ENCODE measurements at places on chromosomes 4 and X.

DNA sequence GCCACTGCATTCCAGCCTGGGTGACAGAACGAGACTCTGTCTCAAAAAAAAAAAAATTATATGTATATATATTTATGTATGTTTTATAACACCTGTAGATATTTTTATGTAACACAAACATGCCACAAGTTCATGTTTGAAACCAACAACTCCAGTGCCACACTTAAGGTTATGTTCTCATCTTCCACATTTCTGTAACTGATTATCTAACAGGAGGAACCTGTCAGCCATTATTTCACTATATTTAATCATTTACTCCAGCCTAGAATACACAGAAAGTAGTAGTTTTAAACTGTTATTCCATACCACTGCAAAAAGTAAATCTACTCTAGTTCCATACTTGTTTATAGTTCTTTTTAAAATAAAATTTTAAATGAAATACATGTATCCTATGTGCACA is 32.3 kb downstream of the MCUB start:
- DNase-seq, result no peak

DNA sequence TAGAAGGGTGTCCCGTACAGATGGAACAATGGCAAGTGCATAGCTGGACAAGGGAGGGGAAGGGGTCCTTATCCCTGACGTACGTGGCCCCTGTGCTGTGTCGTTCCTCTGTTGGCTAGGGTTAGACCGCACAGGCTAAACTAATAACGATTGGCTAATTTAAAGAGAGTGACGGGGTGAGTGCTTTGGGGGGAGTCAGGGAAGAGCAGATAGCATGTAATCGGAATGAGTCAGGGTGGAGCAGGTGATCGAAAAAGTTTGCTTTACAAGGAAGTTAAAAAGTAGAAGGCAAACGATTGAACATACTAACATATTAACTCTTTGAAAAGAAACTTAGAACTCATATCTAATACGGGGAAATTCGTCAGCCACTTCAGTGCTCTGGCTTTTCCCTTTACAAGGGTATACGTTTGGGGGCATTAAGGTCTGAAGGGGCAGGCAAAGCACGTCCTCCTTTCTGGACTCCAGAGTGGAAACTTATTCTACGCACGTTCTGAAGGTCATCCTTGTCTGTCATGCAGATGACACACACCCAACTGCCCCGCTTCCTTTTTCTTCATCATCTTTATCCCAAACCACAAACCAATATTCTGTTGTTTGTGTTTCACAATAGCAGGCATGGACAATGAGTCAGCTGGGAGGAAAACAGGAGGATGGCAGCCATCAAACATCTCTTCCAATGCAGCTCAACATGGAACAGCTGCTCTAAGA is 10.2 kb upstream of the CRLF2 start:
- DNase-seq, result no peak

- no peak for DNase-seq
Observed at GRCh38 chr4:129282293-129282692, 186.3 kb downstream of the C4orf33 start.

DNA sequence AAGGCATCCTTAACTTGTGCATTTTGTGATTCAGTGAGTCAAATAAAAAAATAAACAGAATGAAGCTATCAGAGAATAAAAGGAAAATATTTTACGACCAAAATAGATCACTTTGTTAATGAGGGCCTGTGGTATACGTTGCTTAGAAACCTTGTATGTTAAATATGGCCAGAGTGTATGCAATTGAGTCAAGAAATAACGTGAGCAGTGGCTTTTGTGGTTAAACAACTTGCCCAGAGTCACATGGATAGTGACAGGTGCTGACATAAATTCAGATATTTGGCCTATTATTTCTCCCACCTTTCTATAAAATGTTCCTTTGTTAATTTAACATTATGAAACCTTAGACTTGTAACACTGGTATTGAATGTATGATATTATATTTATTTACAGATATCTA is 393.4 kb downstream of the PABPC4L start:
- no peak for DNase-seq

DNA sequence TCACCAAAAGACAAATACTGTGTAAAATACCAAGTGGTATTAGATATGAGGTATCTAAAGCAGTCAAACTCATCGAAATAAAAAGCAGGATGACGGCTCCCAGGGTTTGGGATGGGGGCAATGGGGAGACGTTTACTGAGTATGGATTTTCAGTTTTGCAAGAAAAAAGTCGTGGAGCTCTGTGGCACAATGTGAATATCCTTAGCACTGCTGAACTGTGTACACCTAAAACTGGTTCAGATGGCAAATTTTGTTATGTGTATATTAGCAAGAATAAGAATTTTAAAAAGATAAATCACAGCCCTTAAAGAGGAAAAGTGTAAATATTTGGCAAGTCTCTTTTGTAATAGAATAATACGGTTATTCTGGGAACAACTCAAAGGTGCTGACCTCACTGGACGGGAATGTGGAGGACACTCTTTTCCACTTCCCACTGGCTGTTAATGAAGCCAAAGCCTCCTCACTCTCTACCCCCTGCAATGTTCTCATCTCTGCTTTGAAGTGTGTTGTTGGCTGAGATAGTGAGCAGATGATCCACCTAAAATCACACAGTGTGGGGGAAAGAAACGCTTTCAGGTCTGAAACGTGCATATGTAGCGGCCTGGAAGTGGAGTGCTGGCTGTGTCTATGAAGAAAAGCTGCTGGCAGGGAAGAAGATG is 49.2 kb downstream of the SEL1L3 start:
- peak; percentile 57 for DNase-seq

GRCh38 chr4:169050881-169051760 is 41.1 kb upstream of the CBR4 start:
- no peak for DNase-seq

DNA sequence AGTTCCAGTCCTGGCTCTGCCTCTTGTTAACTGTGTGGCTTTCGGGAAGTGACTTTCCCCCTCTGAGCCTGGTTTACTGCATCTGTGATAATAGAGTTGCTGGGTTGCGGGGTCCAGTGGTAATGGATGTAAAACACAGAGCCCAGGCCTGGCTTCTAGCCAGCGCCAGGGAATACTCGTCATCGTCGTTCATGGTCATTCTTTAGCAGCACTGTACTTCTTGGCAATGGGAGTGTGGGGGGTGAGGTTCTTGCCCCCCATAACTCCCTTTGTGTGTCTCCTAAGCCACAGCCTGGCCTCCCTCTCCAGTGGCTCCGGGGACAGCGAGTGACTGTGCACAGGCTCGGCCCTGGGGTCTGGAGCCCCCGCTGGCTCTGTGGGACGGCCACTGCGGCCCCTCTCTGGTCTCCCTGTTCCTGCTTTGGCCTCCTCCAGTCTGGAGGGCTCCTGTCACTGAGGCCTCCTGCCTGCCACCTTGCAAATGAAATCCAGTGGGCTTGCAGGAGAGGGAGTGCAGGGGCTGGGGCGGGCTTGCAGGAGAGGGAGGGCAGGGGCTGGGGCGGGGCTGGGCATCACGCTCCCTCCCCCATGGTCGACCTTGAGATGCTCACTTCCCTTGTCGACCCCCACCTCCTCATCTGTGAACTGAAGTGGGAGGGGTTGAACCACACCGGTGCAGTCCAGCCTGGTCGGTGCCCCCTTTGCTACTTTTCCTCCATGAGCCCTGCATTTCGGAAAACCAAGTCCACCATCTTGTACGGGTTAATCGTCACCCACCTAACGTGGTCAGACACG is 13.2 kb downstream of the PSAPL1 start:
- DNase-seq, result no peak

- no peak for DNase-seq
Observed at GRCh38 chr4:37993806-37994205, 33.6 kb downstream of the PTTG2 start.

DNA sequence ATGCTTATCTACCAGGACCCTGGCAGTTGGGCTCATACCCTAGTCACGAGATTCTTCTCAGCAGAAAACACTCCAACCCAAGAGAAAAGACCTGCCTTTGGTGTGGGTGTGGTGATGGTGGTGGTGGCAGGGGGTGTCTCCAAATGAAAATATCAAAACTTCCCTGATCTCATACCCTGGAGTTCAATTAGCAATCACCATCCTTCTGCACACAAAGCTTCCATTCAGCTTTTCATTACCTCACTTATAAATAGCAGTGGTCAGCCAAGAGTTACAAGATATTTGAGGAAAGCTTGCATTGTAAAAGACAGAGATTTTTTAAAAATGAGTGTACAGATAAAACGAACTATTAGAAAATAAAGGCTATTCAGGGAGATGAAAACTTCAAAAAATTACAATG is 580.8 kb upstream of the MAGEB2 start:
- DNase-seq, result no peak

DNA sequence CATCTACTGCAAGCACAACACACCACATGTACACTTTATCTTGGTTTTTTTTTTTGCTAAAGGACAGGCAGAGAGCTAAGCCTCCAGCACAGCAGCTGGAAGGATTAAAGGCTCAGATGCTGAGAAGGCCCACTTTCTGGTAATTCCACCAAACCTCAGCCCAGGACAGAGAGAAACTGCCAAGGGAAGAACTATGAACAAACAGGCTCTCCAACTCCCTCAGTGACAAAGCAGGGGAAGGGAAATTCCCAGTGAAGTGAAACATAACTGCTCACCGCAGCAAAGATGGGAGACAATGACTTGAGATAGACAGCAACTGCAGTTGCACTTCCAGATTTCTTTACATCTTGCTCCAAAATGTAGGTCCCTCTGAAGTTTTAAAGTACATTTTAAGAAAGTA is 4.8 kb downstream of the PROM1 start:
- no peak for DNase-seq
